NCI-H1417 (cell line): ENCODE measurements at places on chromosomes 5 and 9.

DNA sequence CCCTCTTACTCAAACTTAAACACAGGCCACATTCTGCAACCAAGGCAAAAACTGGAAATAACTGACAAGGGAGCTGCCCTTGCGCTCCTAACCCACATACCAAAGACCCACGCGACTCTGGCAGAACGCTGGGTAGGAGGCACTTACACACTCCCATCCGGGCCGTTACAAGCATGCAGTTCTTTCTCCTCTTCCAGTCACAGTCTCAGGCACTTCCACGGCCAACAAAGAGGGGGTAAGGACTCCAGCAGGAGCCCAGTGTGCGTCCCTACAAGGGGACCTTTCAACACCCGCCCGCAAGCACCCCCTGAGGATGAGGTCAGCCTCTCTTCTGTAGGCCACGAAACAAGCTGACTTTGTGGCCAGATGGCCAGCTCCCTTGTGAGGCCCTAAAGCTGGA lies 57.4 kb downstream of the SERINC5 start:
- no peak for DNase-seq

DNA sequence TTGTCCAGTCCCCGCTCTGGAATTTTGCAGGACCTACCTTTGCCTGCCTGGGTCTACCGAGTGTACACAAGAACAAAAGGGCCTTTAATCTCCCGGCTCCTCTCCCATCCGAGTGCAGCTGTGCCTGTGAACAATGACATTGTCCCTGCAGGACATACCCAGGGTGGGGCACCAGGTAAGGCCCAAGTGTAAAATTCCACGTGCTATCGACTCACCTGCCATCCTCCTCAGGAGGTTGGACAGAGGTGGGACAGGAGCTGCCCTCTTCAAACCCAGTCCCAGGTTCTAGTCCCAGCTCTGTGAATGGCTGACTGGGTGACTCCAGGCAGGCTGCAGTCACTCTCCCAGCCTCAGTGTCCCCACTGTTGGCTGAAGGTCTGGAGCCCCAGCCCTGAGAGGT lies 159.6 kb upstream of the ALDH1B1 start:
- no peak for DNase-seq

- DNase-seq, result no peak
These were observed at the start of gene SLC6A18 for GRCh38 chr5:1225081-1225480. SLC6A18 (plus strand) TSS chr5:1225381; CDS start chr5:1225478, 97 bp downstream.

DNA sequence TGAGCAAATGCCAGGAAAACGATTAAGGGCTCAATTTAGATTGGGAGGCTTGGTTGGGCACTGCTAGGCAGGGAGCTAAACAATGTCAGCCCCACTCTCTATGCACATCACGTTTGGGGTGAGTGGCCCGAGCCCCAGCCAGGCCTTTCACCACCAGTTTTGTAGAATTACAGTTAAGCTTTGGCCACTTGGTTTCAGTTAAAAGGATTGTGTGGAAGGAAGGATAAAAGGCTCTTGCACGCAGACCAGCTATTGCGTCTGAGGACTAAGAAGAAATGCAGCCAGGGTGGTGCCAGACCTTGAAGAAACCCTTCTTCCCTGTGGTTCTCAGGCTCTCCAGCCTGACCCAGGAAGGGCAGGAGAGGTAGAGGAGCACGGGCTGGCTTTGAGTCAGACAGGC lies 125.3 kb upstream of the SLC44A1 start:
- DNase-seq, result no peak

GRCh38 chr9:69121155-69122081 lies 52.7 kb upstream of the TJP2 start:
- DNase-seq, result peak; percentile 96
